ENCODE measurements at places on chromosomes 7 and 10.

GRCh38 chr7:87083865-87084519 is 24.5 kb upstream of the ELAPOR2 start:
- peak; percentile 7 for DNase-seq

- DNase-seq, result no peak
Measured at GRCh38 chr10:24440817-24441797, 232.2 kb downstream of the KIAA1217 start.

GRCh38 chr10:4519658-4520402 is 306.2 kb upstream of the AKR1E2 start:
- peak; percentile 20 for DNase-seq

- DNase-seq, result no peak
Measured at GRCh38 chr7:67619175-67619574, 622.5 kb downstream of the TYW1 start.

- no peak for DNase-seq
Measured at GRCh38 chr10:128875956-128876736, 590.9 kb upstream of the MGMT start.

GRCh38 chr7:98307971-98308466 is 26.5 kb downstream of the BRI3 start:
- no peak for DNase-seq

GRCh38 chr10:33217854-33218253 is 116.6 kb downstream of the NRP1 start:
- DNase-seq, result no peak

DNA sequence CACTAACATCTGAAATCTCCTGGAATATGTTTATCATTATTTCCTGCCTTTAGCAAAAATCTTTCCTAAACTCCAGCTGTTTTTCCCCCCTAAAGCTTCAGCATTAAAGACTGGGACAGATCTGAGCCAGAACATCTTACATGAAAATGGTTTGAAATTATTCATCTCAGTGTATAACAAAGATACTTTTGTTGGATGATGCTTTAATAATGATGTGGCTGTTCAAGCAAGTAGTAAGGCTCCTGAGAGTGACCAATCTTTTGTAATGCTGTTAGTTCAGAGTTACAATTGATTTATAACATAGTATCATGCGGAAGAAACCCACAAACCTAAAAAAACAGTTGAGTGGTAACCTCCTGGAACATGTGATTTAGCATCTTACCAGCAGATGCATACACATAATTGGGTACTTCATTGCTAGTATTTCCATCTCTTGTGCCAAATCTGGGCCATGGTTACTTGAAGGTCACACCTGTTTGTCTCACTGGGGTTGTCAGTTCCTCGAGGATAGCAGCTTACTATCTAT is 1.5 kb downstream of the BZW2 start:
- no peak for DNase-seq

- DNase-seq, result no peak
Measured at GRCh38 chr7:91357379-91357778, 93.1 kb downstream of the FZD1 start.

GRCh38 chr10:97140902-97141745 is 44.6 kb downstream of the SLIT1 start:
- no peak for DNase-seq

All from lung microvascular endothelial cell (primary cell).